SW480 (cell line): ENCODE measurements at places on chromosomes 1 and 21.

- DNase-seq, result no peak
Measured at GRCh38 chr1:219345953-219346352, 172.3 kb downstream of the LYPLAL1 start.

DNA sequence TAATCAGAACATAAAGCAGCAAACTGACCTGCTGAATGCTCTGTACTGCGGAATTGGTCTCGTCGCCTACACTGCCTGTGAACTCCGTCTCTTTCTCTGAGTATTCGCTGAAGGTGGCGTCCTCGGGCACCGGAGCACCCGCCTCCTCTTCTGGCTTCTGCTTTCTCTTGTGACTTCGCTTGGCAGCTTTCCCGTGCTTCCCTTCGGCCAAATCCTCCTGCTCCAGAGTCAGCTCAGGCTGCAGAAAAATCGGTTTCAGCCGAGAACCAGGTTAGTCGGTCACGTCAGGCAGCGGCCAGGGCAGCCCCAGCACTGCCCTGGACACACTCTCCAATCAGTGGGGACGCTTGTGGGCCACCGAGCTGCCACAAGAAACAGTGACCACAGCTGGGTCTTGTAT lies 35.8 kb upstream of the RIPK4 start:
- no peak for DNase-seq

GRCh38 chr1:183186841-183187240 lies 777 bp downstream of the LAMC2 start:
- DNase-seq, result no peak

- no peak for DNase-seq
Measured at GRCh38 chr1:234603221-234604204, 6.5 kb downstream of the IRF2BP2 start.

DNA sequence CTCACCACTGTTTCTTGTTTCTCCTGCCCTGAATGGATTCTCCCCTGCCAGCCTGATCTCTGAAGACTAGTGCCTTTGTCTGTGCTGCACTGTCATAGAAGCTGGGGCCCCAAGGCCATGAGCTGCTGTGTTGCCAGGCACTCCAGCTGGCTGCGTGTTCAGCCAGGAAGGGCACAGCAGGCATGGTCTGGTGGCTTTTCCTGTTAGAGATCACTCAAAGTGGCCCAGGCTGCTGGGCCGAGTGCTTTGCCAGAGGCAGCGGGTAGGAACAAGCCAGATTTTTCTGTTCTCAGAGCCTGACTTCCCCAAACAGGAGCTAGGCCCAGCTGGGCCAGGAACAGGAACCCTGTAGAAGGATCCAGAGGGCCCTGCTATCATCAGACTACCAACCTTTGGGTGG lies 5.2 kb downstream of the ADPRS start:
- DNase-seq, result no peak

- no peak for DNase-seq
Measured at GRCh38 chr1:92848201-92848600, 16.4 kb downstream of the RPL5 start.

GRCh38 chr1:196306421-196306820 lies 301.8 kb downstream of the KCNT2 start:
- no peak for DNase-seq

- DNase-seq, result no peak
Measured at GRCh38 chr1:48079096-48079495, 81.9 kb upstream of the TRABD2B start.

GRCh38 chr1:101357444-101357986 lies 120.7 kb downstream of the S1PR1 start:
- peak; percentile 81 for DNase-seq

GRCh38 chr21:29320031-29320430 lies 21.3 kb downstream of the BACH1 start:
- DNase-seq, result no peak

GRCh38 chr1:208950206-208950605 lies 633.3 kb upstream of the CAMK1G start:
- no peak for DNase-seq

DNA sequence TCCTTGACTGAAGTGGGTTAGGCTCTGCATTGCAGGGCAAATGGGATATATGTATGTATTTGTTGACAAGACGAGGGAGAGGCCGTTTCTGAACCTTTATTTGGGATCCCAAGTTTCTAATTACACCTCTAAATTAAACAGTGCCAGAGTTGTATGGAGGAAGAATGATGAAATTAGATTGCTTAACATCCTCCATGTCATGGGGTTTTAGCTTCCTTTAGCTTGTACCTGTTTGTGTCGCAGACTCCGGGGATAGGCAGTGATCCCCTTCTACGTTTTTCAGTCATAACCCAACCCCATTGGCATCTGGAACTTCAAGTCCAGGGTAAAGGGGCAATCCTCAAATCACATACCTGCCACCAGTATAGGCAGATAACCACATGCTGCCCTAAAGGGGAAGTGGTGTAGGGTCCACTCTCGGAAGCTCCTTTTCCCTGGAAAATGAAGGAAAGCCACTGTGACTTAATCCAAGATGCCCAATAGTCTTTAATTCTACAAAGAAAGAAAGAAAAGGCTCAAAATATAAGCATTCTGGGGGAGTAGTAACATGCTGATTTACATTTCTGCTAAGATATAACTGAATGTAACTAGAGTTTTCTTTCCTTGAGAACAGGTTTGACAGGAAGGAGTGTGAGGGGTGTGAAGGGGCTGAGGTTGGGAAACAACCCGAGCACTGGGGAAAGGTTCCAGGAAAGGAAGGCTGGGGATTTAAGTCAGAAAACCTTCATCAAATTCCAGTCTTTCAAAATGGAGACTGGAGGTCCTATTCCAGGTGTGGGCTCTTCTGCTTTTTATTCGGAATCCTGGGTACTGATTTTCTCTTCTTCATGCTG lies 77.6 kb downstream of the RGL1 start:
- no peak for DNase-seq

DNA sequence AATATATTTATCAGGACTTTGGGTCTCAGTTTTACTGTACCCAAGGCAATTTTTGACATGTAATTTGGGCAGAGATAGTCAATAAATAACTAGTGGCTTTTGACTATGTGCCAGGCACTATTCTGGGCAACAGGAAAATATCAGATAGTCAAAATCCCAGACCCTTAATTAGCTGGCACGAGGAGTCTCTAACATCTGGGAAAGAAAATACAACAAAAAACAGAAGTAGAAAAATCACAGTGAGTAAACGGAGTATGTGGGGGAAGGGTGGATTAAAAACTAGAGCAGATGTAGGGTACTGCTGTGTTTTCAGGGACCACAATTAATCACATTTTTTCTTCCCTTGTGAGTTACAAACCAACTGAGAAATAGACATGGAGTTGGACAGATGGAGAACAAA lies 217.8 kb downstream of the NCAM2 start:
- no peak for DNase-seq

- no peak for DNase-seq
Measured at GRCh38 chr1:43803105-43803504, 95.8 kb downstream of the ST3GAL3 start.

DNA sequence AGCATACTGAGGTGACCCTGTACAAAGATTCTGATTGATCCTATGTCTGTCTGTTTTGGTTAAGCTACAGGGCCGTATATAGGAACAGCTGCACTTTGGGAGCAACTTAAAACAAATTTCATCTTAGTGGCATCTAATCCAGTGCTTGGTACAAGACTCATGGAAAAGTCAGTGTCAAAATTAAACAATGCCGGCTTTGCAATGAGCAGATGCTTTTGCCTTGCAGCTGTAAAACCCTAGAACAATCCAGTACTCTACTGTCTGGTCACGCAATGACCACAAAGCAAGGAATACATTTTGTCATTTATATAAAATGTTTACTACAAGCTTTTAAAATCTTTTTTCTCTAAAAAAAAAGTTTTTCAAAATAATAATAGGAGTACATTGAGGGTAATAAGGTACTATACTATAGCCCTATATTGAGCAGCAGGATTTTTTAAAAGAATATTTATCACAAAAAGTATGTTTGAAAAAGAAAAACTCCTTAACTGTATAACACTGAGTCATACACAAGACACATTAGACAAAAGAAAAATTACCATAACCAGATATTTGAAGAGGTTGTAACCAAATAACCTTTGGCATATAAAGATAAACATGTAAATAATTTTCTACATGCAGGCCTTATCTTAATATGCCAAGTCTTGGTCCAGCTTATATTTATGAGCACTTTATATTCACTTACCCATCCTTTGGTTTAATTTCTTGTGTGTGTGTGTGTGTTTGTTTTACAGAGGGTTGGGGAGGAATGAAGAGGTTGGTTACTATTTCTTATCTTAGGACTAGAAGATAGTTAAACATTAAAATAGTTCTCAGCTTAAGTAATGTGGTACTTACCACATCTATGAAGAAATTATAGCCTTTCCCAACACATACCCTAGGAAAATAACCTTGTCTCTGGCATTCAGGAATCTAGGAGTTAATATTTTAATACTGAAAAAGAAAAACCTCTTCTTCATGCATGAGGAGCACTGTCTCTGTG lies 262.3 kb downstream of the FAF1 start:
- DNase-seq, result no peak

GRCh38 chr1:19088717-19089442 lies 121.2 kb downstream of the UBR4 start:
- DNase-seq, result no peak

DNA sequence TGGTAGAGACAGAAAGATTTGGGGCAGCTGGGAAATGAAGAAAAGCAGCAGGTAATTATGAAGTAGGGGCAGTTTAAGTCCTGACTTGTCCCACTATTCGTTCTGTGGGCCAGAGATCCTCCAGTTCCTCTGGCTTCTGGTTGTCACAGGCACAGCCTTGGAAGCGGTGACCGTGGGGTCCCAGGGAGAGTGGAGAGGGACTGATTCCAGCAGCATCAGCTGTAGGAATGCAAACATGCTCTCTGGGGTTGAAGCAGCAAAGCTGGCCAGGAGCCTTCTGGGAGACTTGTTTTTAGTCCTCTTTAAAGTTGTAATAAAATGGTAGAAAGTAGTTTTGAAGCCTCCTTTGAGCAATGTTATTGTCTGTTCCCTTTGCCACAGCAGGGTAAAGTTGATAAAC lies 488.0 kb downstream of the LMO4 start:
- no peak for DNase-seq

DNA sequence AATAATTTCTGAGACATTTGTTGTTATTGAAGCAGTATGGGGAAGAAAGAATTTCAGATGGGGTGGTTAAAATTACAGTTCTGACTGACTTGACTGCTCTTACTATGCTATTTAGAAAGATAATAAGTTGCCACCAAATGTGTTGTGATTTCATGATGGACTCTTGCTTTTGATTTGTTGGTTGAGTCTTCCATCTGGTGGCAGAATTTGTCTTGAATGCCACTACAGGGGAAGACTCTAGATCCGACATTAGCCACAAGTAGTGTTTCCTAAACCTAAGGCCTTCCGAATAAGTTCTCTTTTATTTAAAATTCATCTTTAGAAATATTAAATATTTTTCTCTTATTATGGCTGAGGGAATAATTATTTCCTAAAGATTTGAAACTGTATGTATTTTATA lies 190.9 kb upstream of the ADGRL4 start:
- DNase-seq, result no peak

GRCh38 chr1:159854116-159854692 lies 8.3 kb downstream of the VSIG8 start:
- DNase-seq, result peak; percentile 56

DNA sequence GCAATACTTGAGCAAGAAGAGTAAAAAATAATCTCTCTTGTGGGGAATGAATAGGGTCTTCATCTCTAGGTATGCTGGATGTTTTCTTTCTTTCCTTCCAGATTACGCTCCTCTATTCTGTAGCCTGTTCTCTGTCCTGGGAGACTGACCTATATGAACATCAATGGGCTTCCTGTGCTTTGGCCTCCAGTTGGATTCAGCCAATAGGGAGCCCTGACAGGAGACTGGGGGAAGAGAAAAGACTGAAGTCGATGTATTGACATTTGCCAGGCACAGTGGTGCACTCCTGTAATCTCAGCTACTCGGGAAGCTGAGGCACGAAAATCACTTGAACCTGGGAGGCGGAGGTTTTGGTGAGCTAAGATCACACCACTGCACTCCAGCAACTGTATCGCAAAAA lies 17.6 kb downstream of the SEMA6C start:
- DNase-seq, result no peak

- peak; percentile 69 for DNase-seq
Measured at GRCh38 chr1:44031252-44032169, at the start of gene SLC6A9. Gene SLC6A9, minus strand, starts transcription at chr1:44031462. Its CDS starts 7,185 bp downstream, at chr1:44024277.

DNA sequence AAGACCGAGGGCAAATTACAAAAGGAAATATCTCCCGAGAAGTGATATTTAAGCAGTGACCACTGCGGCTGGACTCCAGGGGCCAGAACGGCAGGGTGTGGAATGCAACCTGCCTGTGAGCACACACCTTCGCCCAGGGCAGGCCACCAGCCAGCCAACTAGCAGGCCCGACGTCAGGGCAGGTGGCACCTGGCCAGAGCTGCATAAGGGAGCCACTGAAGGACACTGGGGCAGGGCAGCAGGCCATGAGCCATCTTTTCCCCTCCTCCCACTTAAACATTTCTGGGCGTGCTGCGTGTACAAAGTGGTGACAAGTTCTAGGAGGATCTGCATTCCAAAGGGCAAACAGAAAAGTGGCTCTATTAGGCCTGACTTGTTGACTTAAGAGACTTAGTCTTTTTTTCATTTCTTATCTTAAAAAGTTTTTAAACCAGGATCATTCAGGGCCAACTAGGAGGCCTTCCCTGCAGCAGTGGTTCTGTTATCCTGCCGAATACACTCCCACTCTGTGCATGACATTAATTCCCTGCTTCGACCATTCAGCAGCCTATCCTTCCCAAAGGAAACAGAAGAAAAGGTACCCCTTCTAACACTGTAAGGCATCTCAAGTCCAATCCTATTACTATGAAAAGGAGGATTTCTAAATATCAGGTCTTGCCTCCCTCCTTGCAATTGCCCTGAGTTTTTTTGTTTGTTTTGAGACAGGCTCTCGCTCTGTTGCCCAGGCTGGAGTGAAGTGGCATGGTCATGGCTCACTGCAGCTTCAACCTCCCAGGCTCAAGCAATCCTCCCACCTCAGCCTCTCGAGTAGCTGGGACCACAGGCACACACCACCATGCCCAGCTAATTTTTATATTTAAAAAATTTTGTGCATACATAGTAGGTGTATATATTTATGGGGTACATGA lies 96.3 kb downstream of the BCAR3 start:
- peak; percentile 55 for DNase-seq

GRCh38 chr1:29325675-29326074 lies 89.4 kb downstream of the PTPRU start:
- DNase-seq, result no peak

DNA sequence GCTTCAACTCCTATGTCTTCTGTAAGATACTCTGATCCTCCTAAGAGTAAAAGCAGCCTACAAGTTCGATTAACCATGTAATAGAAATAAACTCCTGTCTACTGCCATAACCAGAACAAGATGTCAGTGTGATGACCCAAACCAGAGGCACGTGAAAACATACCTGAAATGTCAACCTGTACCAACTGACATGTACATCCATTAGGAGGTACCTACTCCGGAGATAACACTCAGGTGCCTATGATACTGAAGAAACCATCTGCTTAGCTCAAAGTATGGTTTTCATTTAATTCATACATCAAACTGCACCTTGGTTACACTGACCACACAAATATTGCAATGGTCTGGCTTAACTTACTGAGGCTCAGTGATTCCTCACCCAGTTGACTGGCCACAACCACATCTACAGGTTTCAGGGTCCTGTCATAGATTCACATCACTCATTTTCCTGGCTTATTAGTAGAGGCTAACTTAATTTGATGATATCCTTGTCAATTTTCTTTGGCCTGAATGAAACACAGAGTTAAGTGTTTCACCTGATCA lies 4.4 kb downstream of the ITPKB start:
- DNase-seq, result no peak
